ENCODE measurements at places on chromosomes 13 and 19.
A peak's percentile ranks its signal among the peaks of the same experiment; 100 is the strongest.

- no peak for DNase-seq
Observed at GRCh38 chr13:100315522-100315921, 226.6 kb downstream of the PCCA start.

DNA sequence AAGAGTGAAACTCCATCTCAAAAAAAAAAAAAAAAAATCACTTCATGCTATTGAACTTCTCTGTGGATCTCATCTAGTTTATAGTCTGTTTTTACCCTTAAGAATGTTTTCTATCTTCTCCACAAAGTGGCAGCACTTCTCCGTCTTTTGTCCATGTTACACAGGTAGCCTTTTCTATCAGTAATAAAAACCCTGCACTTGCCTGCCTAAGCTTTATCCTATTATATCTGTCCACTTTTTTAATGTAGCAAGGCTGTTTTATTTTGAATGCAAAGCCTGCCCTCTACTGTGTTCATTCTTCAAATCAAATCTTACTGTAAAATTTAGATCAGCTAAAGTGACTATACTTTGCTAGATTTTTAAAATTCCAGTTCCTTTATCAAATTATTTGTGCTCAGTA, 124.0 kb downstream of the STOML3 start:
- DNase-seq = no peak

DNA sequence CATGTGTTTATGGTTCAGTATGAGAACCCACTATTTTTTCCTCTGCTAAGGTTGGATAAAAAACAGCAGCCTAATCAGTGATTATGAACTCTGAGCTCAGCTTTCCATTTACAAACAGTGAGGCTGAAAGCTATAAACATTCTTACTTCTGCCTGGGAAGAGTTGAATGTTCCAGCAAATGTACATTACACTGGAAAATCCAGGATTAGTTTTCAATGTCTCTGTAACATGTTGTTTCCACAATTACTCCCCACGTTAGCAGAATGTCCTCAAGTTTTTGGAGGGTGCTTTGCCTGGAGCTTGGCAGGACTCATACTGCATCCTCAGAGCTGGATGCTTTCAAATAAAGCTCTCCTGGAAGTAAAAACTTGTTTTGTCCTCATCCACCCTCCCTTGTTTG, 150.4 kb downstream of the POSTN start:
- DNase-seq = no peak

- no peak for DNase-seq
Observed at GRCh38 chr13:113184568-113185440, 23.7 kb downstream of the PCID2 start.

DNA sequence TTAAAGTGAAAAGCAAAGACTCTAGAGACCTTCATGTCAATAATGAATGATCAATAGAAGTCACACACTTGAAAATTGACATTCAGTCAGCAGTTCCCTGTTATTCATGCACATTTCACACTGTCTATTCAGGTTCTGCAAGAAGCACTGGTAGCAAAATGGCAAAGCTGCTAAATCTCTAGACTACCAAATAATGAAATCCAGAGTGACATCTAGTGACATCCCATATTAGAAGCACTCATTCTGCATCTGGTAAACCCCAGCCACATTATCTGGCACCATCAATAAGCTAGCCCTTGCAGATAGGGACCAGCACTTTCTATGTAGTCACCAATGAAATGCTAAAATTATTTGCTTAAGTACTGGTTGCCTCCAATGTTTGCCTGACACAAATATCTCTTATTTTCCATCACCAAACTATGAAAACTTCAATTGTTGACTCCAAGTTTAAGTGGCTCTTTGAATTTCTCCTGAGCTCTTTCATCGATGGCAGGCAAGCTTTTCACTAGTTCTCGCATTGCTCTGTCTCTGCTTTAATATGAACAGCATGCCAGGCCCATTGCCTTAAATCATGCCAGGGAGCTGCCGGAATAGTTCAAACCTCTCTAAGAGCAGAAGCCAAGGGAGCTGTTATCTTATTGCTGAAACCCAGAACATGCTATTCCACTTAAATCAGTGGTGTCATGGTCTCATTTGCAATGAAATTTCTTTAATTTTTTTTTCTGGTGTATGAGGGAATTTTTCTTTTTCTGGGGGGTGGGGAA, 409.9 kb downstream of the MZT1 start:
- no peak for DNase-seq

- no peak for DNase-seq
Observed at GRCh38 chr19:17076543-17076991, 990 bp downstream of the MYO9B start.

DNA sequence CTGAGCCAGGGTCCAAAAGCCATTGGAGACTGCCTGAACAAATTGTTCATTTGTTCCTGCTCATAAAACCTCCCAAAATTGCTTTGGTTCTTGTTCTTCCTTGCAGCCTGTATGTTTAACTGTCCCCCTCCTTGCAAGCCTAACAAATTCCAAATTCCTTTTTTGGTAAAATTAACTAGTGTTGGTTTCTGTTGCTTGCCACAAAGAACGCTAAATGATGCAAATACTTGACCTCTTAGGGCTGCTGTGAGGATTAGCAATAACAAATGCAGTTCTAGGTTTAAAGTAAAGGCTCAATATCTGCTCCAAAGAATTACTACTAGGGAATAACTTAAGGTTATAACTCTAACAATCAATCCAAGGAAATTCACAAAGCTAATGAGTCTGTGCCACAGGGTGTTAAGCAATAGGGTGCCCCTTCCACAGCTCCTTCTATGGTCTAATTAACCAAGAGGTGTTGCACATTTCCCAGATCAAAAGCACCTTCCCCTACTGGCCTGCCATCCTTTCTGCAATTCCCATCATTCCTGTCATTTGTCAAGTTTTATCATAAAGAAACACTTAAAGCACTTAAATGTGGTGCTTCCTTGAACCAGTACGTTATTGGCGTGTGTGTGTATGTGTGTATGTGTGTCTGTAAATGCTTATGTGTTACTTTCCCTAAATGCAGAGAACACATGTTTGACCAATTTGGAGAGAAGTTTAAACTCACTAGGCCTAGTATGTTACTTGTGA, 110.2 kb downstream of the RAP2A start:
- no peak for DNase-seq

DNA sequence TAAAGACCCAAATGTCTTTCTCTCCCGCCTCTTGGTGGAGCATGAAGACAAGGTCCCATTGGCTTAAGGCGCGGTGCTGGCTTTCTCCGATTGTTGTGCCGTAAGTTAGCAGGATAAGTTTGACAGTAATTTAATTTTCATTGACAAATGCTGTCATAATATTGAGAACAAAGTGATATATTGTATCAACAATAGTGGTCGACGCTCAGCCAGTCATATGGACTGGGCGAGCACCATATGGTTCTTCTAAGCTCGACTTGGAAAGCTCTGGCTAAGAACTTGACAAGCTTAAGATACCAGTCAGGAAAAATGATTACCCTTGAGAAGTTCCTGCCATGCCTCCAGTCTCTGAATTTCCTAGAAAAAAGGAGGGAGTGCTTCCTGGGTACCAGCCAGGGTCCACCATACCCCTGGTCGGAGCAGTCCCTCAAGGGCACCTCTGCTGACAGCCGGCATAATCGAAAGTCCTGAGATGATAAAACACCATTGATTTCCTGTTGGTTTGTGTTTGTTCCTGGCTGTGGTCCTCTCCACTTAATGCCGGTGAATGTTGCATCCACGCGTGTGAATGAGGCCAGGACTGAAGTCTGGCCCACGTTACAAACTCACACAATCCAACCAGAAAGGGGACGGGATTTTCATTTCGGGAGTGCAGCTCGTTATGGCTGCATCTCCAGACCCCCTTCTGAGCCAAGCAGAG, 262.1 kb downstream of the ZNF536 start:
- no peak for DNase-seq

- DNase-seq = no peak
Observed at GRCh38 chr13:31192306-31192705, 7.5 kb upstream of the B3GLCT start.

GRCh38 chr19:43362745-43363144, 9.3 kb downstream of the CD177 start:
- DNase-seq = no peak

GRCh38 chr13:27130223-27130978, 41.2 kb downstream of the USP12 start:
- no peak for DNase-seq

GRCh38 chr19:33344573-33344925, 29.0 kb upstream of the CEBPG start:
- DNase-seq = no peak

- no peak for DNase-seq
Observed at GRCh38 chr13:46317120-46317519, 69.9 kb downstream of the RUBCNL start.

DNA sequence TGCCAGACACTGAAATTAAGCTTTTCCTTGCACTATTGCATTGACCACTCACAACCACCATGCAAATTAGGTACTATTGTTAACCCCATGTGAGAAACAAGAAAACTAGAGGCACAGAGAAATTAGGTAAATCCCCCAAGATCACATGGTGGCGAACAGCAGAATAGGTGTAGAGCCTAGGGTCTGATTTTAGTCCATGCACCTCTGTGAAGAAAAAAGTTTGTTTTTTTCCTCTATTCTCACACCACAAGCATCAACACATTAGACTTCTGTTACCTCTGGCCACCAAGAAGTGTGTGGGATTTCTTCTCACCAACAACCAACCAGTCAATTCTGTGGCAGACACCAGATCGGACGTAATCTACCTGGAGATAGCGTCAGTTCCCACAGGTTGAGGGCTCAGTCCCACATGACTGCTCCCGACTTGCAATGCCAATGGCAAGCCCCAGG, 391.9 kb downstream of the COG6 start:
- DNase-seq = no peak

DNA sequence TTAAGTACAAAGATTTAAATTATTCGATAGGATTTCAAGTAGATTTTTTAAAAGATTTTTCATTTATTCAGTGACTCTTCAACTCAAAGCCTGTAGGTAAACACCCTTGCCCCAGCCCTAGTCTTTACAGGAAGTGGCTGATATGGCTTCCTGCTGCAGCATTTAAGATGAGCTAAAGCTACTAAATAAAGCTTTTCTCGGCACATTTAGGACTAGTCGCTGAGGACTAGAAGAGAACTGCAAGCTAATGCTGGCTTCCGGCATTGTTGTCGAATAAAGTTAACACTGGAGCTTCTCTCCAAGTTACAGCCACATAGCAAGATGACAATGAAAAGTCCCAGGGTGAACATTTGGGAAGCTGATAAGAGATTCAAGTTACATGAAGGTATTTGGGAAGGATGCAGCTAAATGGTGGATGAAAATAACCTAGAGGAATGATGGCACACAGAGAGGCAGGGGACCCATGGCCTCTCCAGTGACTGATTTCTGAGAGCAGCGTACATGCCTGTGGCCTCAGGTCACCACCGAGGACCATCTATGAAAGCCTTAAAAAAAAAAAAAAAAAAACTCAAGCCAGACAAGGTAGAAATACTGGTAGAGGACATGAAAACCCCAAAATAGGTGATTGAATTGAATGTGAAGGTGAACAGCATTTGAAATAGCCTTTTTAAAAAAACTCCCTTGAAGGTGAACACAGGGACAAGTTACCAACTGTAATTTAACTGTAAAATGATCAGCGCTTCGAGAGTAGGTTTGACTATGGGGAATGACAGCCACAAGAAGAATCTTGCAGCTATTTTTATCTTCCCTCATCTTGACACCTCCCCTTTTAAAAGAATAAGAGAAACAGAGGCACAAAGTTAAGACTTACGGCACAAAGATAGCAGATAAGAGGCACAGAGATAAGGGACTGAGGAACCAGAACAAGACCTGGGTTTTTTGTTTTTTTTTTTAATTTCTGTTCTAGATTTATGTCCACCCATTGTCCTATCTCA, 155.4 kb downstream of the DCT start:
- peak; percentile 76 for DNase-seq

GRCh38 chr19:46448601-46449000, 19.9 kb upstream of the PNMA8C start:
- no peak for DNase-seq

DNA sequence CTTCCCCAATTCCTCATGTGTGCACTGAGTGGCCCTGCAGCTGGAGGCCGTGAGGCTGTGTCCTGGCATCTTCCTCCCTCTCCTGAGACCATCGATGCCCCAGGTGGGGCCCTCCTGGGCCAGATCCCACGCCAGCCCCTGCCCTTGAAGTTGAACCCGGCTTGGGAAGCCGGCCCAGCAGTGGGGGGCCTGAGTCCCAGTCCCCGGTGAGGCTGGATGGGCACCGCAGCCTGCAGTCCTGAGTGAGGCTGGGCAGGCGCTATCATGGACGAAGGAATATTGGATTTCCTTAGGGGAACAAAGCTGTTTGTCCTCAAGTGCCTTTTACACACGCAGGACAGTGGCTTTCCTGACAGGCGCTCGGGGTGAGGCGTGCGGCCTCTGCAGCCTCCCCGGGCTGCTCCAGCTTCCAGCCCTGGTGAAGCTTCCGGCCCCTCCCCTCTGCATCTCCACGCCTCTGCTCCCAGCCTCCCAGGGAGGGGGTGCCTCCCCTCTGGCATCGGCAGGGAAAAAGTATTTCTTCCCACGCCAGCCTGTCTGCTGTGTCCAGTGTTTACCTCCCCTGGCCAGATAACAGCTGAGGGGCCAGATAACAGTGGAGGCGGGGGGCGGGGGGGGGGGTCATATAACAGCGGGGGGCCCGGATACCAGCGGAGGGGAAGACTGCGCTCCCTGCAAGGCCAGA, 159.5 kb downstream of the KDM4B start:
- DNase-seq = no peak

DNA sequence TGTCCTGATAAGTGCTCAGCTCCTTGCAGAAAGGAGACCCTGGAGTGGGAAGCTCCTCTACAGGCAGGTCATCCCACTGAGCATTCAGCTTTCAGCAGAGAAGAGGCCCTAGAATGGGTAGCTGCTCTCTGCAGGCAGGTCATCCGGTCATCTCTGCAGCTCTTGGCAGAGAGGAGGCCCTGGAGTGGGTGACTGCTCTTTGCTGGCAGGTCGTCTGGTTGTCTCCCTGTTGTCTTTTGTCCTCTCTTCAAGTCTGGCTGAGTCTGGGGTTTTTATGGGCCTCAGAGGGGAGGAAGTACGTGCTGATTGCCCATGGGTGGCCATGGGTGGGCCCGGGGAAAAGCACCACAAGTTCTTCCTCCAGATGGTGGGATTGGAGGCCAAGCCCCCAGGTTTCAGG, 250.3 kb upstream of the EDNRB start:
- no peak for DNase-seq

DNA sequence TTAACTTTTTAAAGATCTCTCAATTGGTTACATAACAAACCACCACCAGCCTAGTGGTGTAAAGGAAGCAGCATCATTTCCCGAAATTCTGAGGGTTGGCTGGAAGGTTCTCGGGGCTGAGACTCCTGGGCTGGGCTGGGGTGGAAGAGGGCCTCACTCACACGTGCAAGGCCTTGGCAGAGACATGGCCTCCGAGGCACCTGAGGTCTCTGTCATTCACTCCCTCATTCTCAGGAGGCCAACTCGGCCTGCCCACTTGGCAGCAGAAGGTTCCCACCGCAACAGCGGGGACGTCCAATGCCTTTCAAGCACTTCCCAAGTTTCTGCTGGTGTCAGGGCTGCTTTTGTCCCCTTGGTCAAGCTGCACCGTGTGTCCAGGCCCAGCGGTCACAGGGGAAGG, 18.6 kb upstream of the RASA3 start:
- no peak for DNase-seq

- no peak for DNase-seq
Observed at GRCh38 chr19:632579-633067, 714 bp downstream of the POLRMT start.

All from Jurkat, Clone E6-1 (cell line).